Heart left ventricle (tissue), 16 donors: ENCODE measurements at places on chromosomes 2 and 18. TPM values are rescaled to one million over a fixed set of nuclear protein-coding genes. Genes with fewer than 3 reads are reported as not detected.

DNA sequence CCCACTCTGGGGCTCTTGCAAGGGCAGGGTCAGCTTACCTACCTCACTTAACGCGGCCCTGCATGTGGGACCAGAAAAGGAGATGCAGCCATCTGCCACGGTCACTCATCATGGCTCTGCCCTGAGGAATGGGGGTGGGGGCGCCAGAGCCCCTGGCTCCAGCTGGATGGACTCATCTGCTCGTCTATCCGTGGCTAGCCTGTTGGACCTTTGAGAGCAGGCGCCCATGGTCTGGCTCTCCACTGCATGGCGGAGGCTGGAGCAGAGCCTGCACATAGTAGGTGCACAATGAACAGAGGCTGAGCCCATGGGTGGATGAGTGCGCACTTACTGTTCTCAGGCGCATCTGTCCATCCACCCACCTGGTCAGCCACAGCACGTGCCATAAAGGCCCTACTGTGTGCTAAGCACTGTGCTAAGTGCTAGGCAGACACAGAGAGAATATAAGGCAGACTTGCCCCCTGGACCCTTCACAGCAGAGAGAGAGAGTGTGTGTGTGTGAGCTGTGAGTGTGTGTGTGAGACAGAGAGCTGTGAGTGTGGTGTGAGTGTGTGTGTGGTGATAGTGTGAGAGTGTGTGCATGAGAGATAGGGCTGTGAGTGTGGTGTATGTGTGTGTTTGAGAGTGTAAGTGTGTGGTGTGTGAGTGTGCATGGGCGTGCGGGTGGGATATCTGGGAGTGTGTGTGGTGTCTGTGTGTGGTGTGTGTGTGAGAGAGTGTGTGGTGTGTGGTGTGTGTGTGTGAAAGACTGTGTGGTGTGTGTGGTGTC is 151.3 kb downstream of the TFCP2L1 start:
- no peak for DNase-seq

GRCh38 chr18:2134364-2134763 is 436.9 kb downstream of the METTL4 start:
- DNase-seq = no peak

Gene KCNF1
- 0.22 TPM for total RNA-seq

Gene CD8B2
- total RNA-seq = not detected

Gene ALPG
- total RNA-seq = not detected
